NCI-H69 (cell line): ENCODE measurements at places on chromosomes 4 and X.

DNA sequence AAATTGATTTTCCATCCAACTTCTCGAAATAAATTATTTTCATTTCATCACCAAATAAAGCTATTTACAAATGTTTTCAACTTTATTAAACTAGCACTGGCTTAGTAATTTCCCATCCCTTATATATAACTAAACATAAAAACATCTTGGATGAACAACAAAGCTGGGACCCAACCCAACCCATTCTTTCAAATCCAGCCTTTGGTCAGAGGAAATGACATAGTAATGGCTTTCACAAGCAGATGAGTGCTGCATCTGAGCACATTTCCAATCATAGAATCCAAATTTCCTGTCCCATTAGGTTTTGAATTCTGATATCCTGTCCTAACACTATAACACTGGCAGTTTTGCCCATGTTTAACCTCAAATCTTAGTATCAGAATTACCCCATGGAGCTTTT is 7.9 kb upstream of the EMCN start:
- DNase-seq = no peak

DNA sequence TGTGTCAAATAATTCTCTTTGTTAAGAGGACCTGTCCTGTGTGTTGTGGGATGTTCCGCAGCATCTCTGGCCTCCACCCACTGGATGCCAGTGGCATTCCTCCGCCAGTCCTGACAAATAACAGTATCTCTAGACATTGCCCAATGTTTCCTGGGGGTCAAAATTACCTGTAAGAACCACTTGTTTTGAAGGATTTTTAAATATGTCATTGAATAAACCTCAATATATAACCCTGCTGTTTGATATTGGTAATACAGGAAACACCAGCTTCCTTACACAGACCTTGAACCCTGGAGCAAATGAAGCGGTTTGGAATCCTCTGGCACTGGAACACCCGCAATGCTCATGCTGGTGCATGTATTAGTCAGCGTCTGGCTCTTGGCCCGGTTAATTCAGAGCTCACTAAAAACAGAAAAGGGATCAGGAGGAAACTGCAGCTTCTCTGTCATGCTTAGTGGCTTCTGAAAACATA is 101.3 kb downstream of the TBL1X start:
- DNase-seq = peak; percentile 61

DNA sequence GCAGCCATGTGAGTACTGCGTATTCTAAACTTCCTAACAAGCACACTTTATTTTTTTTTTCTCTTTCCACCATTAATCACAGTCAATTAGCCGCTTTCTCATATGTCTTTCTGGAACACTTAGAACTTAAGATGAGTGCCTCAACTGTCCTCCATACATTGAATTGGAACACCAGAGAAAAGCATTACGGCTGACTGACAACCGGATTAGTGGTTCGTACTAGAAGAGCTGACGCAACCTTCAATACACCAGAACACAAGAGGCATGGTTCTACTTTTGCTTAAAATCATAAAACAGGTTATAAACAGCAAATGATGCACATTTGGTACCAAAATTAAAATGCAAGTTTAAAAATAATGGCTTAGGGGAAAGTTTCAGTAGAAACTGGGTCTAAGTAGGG is 3.3 kb downstream of the TMEM47 start:
- DNase-seq = no peak

DNA sequence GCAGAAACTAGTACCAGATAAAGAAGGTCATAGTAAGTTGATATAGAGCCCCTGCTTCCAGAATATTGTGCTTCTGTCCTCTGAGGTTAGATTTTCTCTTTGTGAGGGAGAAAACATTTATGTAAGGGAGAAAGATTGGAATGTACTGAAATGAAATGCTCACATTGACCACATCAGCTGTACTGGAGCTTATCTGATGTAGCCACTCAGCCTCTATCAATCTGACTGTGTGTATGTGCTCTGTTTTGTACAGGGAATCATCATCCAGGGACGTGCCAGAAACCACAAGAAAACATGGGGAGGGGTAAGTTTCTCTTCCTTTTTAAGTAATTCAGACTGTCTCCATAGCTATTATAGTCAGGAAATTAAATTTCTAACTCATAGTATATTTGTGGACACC is 56.8 kb downstream of the PRRG1 start:
- DNase-seq = no peak

- DNase-seq = no peak
These were observed 195.8 kb downstream of the PDGFC start for GRCh38 chr4:156775813-156776212.

- DNase-seq = no peak
These were observed 41.4 kb downstream of the MAML3 start for GRCh38 chr4:140112576-140112975.

DNA sequence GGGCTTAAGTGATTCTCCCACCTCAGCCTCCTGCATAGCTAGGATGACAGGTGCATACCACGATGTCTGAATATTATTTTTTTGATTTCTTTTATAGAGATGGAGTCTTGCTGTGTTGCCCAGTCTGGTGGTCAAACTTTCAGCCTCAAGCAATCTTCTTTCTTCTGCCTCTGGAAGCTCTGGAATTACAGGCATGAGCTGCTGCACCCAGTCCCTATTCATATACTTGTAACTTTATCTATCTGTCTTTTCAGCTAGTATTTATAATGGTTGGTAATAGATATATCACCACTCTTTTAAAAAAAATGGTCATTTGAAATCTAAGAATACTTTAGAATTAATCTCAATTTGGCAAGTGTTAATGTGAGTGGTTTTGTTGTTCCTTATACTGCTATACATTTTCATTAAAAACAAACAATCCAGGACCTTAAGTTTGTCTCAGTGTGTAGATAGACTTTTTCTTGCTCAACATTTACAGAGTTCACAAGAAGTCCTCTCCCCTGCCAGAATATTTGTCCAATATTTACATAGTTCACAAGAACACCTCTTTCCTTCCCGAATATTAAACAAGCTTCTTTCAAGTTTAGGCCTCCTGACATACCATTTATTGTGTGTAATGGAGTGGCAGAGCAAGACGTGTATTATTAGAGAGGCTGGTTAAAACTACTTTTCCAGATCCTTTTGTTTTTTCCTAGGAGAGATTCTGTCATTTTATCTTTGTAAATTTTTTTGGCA is 1197.4 kb upstream of the ADGRL3 start:
- no peak for DNase-seq

- no peak for DNase-seq
These were observed 187.9 kb downstream of the MAB21L2 start for GRCh38 chr4:150769845-150770244.

GRCh38 chrX:81229229-81229628 is 27.3 kb downstream of the SH3BGRL start:
- no peak for DNase-seq

DNA sequence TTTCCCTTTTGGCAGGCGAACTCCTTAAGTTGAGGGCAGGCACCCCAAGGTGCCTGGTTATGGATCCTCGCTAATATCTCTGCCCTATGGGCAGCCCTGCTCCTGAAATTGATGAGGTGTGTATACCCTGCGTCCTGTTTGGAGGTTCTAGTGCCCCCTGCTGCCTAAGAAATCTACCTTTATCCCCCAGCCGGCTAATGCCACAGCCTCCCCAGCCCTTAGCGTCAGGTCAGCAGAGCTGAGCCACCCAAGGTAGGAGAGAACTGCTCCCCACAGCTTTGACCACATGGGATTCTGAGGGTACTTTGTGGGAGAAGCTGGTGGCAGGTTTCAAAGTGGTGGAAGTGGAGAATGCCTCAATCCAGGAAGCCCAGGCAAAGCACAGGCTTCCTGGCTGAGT is 50.8 kb downstream of the ANAPC4 start:
- DNase-seq = peak; percentile 0

- no peak for DNase-seq
These were observed 56.1 kb upstream of the PPP4R3C start for GRCh38 chrX:27519226-27519625.

DNA sequence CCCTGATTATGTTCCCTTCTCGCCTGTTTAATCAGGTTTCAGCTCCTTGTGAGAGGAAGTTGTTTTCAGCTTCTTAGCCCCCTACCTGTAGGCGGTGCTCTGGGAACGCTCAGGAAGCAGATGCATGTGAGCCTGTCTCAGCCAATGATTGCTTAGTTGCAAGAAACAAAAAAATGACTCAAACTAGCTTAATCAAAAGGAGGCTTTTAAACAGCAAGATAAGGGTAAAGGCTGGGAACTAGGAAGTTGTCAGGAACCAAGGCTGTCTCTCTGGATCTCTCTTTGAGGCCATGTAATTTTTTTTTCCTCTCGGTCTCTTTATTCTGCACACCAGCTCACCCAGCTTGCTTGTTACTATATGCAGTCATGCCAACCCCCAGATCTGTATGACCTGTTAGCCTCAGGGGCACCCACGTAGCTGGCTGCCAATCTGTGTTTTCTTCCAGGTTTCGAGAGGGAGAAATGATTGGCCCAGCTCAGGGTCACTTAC is 109.1 kb downstream of the PTTG2 start:
- peak; percentile 42 for DNase-seq

- no peak for DNase-seq
These were observed 129.1 kb downstream of the COL4A6 start for GRCh38 chrX:108309144-108309543.

- DNase-seq = no peak
These were observed 76.6 kb upstream of the CXXC4 start for GRCh38 chr4:104571341-104571740.

- DNase-seq = no peak
These were observed 36.1 kb upstream of the KLHL13 start for GRCh38 chrX:118152721-118153120.

DNA sequence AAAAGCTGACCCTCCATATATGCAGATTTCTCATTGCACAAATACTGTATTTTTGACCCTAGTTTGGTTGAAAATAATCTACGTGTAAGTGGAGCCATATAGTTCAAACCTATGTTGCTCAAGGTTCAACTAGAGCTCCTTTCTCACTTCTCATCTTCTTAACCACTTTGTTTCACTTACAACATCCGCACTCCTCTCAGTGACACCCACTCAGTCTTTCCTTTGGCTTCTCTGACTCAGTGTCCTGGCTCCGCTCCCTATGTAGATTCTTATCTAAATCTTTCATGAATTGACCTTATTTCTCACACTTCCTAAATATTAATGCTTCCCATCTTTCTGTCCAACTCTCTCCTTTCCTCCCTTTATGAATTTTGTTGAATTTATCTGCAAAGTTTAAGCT is 32.9 kb upstream of the DKK2 start:
- no peak for DNase-seq

GRCh38 chr4:37818752-37819151 is 7.7 kb upstream of the PGM2 start:
- DNase-seq = no peak

DNA sequence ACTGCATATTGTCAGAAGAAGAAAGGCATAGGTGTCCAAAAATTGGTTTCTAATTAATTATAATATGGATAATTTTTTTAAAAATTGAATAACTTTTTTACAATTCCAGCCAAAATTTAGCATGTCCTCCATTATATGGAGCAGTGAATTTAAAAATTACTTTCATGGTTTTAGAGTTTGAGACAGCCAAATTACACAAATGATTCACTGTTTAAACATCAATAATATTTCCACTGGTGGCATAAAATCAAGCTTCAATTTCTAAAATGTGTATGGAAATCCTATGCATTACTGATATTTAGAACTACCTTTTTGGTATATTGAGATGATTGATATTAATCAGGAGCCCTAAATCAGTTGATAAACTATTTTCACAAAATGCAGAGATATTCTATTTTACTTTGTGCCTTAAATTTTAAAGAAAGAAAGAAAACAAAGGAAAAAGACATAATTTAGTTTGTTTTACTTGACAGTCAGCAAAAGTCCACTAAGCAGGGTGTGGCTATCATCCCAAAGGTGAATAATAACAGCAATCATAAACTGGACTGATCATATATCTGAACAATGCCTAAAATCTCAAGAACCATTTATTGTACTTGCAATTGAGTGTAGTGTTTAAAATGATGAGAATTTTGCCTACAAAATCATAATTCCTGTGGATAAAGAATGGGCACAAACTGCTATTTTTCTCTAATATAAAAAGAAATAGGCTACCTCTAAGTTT is 34.2 kb downstream of the KLHL34 start:
- DNase-seq = no peak

DNA sequence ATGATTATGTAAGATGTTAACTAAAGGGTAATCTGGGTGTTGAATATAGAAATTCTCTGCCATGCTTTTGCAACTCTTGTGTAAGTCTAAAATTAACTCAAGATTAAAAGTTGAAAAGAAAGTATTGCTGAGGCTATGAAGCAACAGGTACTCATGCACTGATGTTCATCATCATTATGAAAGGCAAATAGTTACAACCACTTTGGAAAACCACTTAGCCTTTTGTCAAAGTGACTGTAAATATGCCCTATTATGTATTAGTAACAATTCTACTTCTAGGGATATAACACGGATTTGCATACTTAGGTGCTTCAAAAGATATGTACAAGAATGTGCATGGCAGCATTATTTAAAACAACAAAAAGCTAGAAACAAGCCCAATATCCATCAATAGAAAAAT is 227.8 kb upstream of the CXXC4 start:
- DNase-seq = no peak

DNA sequence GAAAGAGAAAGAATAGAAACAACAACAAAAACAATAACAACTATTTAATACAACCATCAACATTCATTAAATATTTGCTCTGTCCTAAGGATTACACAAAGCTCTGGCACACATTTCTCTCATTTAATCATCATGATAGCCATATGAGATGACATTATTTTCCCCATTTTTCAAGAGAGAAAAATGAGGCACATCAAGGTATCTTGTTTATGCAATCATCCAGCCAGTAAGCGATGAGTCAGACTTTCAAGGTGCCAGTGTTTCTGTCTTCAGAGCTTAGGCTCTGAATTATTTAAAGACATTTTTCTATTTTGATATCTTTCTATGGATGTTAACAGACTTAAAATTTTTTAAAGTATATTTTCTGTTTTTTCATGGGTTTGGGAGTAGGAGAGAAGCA is 541.8 kb upstream of the SMIM31 start:
- DNase-seq = no peak

- DNase-seq = no peak
These were observed 92.1 kb downstream of the SLC9A7 start for GRCh38 chrX:46666831-46667230.

GRCh38 chrX:47579537-47579936 is 2.7 kb upstream of the TIMP1 start:
- DNase-seq = no peak

GRCh38 chr4:185238215-185238681 is 28.9 kb downstream of the SNX25 start:
- DNase-seq = no peak

DNA sequence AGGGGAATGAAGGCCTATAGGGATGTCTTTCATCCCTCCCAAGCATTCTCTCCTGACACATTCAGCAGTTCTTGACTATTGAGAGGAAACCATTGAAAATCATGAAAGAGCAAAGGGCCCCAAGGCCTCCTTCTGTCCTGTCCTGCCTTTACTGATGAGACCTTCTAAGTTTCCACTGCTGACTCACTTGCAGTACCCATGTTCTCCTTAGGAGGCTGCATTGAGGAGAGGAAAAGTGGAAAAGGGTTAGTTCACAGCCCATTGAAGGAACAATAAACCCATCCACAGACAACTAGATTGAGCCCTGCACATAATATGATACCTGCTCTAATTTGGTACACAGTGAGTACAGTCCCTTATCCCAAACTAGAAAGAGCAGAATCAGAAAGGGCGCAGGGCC is 115.1 kb upstream of the PNPLA4 start:
- peak; percentile 74 for DNase-seq

GRCh38 chr4:13117185-13117584 is 367.0 kb downstream of the RAB28 start:
- DNase-seq = no peak
